Effector memory CD8-positive, alpha-beta T cell (primary cell): ENCODE measurements at places on chromosomes 12 and 14.

- no peak for DNase-seq
Measured at GRCh38 chr14:96225213-96225612, 20.6 kb downstream of the BDKRB2 start.

DNA sequence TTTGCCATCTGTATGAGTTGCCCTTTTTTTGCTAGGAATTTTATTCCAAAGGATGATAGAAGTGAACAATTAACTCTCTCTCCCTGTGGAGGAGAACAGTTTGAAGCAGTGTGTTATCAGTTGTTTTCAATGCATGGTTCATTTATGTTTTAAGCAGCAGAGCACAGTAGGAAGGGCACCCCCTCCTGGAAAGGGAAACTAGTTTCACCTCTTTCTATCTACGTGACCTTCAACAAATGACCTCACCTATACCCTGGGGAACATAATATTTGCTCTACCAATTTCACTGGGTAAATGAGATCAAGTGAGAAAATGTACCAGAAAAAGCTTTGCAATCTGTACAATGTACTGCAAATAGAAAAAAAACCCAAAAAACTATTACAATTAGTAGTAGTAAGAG, 5.4 kb upstream of the DCP1B start:
- DNase-seq = no peak

DNA sequence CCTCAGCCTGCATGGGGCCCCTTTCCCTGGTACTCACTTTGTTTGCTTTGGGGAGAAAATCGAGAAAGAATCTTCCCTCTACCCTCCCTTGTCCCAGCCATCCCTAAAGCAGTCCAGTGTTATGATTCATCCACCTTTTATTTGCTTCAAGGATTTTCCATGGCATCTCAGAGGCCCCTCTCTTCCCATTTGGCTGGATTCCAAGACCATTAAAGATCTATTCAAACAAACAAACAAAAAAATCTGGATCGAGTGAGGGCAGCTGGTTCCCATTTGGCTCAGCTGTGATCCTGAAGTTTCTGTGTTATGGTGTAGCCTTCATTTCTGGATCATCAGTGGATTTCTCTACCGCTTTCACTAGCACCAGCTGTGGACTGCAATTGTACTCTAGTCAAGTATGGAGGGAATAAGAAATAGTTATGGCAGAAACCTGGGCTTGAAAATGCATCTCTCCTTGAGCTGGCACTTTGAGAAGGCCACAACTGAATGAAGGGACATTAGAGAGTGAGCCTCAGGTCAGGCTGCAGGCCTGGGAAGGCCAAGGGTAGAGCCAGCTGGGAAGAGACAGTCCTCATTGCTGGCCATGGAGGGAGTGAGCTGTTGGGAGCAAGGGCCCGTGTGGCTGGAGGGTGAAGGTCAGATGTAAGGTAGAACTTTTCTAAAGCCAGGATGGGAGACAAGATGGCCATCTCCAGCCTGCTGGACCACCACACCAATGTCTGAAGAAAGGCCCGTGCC, 13.7 kb downstream of the KRT71 start:
- no peak for DNase-seq

DNA sequence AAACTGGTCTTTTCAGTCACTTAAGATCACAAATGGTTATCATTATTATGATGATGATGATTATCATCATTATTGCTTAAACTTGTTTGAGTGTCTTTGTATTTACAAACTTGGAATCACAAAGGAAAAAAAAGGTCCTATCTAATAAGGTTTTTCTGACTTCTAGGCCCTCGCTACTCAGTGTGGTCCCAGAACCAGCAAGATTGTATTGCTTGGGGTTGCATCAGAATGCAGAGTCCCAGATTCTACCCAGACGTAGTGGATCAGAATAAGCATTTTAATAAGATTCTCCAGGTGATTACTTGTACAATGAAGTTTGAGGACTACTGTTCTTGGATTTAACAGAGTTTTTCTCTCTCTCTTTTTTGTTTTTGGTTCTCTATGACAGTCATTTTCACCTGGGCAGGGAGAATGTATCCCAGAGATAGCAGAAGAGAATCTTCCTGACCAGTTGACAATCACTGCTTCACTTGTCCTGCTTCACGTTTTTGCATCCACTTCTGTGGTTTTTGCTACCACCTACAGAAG, 29.3 kb upstream of the PPP1R12A start:
- DNase-seq = no peak

DNA sequence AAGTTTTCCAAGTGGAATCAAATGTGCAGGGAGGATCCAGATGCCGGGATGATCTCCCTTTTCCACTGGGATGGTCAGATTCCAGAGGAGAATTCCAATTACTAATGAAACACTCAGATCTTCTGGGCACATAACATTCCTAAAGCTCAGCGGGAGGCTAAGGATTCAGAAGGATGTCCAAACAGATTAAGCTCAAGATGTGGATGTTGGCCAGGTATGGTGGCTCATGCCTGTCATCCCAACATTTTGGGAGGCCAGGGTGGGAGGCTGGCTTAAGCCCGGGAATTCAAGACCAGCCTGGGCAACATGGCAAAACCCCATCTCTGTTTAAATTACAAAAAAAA, 62.0 kb upstream of the PNMA1 start:
- DNase-seq = no peak

DNA sequence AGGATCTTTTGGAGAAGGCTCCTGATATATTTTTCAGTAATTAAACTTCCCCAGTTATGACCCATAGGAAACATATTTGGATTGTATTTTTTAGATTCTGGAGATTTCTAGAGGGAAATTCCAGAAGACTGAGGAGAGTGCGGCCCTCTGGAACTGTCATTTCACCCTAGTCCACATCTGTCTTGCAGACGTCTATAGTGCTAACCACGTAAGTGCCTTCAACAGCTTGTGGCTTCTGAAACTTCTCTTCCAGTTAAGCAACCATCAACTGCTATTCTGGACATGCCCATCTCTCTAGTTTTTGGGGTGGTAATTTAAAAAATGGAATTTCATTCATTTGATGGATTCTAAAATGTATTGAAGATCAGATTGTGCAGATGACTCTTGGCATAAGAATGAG, 1098.8 kb downstream of the TMEM121 start:
- no peak for DNase-seq

GRCh38 chr12:123363390-123363739, 1.3 kb downstream of the SBNO1 start:
- DNase-seq = no peak

DNA sequence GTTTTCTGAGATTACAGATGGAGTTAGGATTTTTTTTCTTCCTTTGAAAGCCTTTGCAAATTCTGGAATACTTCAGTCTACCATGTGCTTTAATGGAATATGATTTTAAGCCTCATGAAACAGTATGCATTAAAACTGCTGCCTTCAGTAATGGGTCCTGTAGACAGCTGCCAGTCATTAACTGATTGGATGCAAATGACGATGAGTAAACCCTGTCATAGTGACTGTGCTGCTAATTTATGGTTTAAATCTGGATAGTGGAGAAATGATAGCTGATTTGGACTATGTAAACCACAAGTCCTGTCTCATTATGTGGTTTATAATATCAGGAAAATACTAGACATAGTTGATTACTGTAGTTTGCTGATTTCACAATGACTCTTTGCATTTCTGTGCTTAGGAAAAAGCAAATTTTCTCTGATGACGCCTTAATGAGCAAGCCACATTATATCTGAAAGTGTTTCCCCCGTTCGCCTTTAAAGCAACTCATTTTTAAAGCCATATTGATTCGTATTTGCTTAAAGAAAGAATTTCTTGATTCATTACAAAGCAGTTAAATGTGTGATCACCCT, 217.6 kb downstream of the TMTC2 start:
- no peak for DNase-seq
